MG63 (cell line): ENCODE measurements at places on chromosomes 11 and 22.

DNA sequence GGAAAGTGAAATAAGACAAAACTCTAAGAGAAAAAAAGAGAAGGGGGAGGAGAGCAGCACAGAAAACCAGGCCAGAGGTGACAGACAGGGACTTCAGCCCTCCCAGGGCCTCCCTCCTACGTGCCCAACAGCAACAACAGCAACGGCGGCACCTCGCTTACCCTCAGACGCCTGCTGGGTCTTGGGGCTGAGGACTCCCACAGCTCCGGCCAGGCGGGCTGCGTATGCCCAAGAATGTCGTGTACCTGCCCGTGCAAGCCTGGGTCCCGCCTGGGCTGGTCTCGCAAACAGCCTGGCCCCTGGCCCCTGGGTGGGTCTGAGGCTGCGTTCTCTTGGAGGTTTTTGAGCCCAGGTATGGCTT, 30.5 kb downstream of the ARAP1 start:
- no peak for DNase-seq

GRCh38 chr11:2386591-2386990, 9.5 kb downstream of the CD81 start:
- no peak for DNase-seq

- no peak for DNase-seq
Observed at GRCh38 chr11:117851852-117852251, 24.6 kb downstream of the FXYD6 start.

GRCh38 chr11:80900265-80900664, 1459.4 kb upstream of the TENM4 start:
- no peak for DNase-seq

GRCh38 chr11:57646799-57647303, 2.9 kb downstream of the YPEL4 start:
- DNase-seq: no peak

- DNase-seq: no peak
Observed at GRCh38 chr22:32987081-32987631, 71.0 kb downstream of the SYN3 start.

- DNase-seq: no peak
Observed at GRCh38 chr11:106694501-106694900, 323.8 kb downstream of the GUCY1A2 start.
